Fibroblast of skin of right biceps (primary cell): ENCODE measurements at places on chromosomes 12 and 14.

- no peak for DNase-seq
Measured at GRCh38 chr14:44564908-44565307, 57.8 kb upstream of the FSCB start.

GRCh38 chr12:16349131-16349460 is 1.7 kb downstream of the MGST1 start:
- DNase-seq = peak; percentile 91

DNA sequence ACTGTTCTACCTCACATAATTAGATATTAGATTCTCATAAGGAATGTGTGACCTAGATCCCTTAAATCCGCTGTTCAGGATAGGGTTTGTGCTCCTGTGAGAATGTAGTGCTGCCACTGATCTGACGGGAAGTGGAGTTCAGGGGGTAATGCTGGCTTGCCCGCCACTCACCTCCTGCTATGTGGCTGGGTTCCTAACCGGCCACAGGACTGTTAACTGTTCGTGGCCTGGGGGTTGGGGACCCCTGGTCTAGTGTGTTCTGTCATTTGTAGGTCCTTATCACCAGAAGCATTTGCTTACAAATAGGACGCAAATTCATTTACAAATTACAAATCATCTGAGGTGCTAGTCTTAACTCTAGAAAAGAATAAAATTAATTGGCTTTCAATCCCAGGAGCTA is 16.4 kb upstream of the TMEM30B start:
- DNase-seq = no peak

DNA sequence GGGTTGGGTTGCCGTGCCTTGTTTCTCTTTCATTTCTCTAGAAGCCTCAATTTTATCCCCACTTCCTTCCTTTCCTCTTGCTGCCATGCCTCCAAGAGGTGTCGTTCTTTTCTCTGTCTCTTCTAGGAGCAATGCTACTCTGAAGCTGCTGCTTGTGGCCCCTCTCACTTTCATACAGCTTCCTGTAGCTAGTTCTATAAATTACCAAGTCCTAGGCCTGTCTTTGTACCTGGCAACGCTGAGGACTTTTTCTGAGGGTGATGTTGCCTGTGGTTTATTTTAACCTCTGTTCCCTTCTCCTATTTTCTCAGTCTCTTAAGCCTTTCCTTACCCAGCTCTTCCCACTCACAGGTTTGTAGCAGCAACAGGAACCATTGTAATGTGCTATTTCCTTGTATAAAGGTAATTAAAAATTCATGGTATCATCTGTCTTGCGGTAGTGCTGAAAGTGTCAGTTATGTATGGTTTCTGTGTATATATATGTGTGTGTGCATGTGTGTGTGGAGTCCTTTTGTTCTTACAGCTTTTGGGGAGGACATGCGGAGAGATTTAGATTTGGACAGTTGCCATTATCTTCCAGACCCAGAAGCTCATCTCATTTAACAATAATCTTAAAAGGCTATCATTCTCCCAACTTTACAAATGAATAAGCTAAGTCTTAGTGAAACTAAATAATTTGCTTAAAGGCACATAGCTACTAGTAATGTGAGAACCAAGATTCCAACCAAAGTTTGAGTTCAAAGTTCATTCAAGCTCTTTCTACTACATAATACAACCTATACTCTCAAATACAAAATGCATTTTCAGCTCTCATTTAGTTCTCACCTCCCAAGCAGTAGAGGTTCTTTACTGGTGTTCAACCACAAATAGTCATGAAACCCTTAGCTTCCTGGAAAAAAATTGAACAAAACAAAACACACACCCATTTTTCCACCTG is 43.8 kb downstream of the DDHD1 start:
- peak; percentile 16 for DNase-seq
